ENCODE measurements at places on chromosomes 16 and 17.

DNA sequence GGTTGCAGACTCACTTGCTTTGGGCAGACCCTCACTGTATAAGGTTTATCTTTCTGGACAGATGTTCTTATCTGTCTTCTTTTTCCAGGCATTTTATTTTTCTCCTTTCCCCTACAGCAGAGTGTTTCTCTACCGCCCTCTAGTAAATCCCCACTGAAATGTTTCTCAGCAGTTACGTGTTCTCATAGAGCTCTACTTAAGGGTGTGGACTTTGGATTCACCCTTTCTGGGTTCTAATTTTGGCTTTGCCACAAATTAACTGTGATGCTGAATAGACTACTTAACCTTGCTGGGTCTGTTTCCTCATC is 2.0 kb downstream of the ADAT1 start:
- DNase-seq = no peak

GRCh38 chr17:78854508-78854907 is 13.9 kb upstream of the USP36 start:
- no peak for DNase-seq

GRCh38 chr16:65069766-65070165 is 52.1 kb downstream of the CDH11 start:
- no peak for DNase-seq

DNA sequence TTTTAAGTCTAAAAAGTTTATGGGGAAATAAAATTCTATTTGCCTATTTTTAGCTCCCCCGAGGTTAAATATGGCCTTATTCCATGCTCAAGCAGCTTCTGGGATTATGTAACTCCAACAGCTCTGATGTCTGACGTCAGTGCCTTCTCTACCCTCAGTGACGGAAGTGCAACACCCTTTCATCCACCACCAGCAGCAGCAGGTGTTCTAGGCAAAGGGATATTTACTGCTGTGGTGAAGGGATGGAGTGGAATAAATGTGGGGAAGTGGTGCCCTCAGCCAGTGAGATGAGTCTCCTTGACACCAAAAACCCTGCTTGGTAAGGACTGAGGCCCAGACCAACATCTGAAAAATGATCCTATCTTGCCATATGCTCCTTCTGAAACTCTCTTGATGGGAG is 247.4 kb downstream of the SHISA9 start:
- DNase-seq = no peak

GRCh38 chr16:70467113-70467512 is 12.7 kb downstream of the FCSK start:
- no peak for DNase-seq

- no peak for DNase-seq
These were observed 112.2 kb downstream of the AATF start for GRCh38 chr17:37060928-37061327.

DNA sequence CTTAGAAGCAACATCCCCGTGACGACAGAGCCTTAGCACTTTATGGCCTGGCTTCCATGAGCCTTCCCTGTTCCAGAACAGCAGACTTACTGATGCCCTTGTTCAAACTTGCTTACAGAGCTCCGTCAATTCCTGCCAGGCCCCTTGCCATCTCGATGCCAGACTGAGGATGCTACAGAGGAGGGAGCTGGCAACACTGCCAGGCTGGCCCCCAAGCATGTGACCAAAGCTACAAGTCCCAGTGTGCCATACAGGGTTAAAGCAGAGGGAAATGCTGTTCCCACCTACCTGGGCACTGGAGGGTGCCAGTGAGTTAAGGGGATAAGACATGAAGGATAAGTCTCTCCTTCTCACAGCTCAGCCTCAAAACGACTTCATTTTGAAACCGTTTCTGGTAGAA is 33.5 kb upstream of the SREBF1 start:
- no peak for DNase-seq

DNA sequence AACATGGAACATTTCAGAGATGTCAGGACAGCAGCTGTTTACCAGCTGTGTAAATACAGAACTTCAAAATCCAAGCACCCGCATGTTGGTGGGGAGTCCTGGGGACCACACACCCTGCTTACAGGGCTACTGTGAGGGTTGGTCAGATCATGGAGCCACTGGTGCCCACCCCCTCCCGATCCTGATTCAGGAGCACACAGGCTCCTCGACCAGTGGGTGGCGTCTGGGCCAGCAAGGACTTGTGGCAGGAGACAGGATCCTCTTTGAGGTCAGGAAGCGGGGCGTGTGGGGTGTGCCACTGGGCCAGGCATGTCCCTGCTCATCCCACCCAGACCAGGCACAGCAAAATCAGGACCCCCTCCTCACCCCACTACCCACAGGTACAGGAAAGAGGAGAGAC is 83.6 kb downstream of the SDK2 start:
- DNase-seq = no peak

DNA sequence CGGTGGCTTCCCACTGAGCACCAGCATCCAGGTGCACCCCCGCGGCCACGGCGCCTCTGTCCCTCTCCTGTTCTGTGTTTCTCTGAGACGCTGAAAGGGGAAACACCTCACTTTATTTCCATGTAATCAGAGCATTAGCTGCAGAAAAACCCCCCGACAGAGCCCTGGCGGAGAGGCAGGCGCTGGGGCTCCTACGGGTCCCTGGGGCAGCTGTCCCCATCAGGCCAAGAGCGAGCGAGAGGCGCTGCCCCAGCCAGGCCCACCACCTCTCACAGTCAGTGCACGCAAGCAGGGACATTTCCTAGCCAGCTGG is 27.1 kb upstream of the CHMP6 start:
- DNase-seq = no peak

- no peak for DNase-seq
These were observed at the start of gene TMEM132E for GRCh38 chr17:34579017-34579946. Gene TMEM132E, plus strand, starts transcription at chr17:34579582. Its CDS starts 1,495 bp downstream, at chr17:34581077.

- no peak for DNase-seq
These were observed 3.8 kb downstream of the CPNE7 start for GRCh38 chr16:89579351-89579750.

DNA sequence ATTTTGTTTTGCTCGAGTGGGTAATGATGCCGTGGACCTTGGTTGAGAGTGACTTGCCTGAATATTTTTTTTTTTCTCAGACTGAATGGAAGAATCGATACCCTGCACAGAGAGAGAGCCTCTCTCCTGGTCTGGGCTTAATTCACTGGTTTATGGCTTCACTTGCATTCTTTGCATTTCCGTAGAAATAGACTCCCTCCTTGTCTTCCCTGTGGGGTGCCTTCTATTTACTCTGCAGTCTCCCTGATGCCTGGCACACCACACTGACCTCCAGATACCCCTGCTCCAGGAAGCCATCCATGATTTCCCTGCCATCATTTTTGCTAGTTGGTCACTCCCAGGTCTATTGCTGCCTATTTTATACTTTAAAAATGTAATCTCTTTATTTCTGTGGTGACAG is 238.0 kb downstream of the SNX29 start:
- DNase-seq = peak; percentile 24

DNA sequence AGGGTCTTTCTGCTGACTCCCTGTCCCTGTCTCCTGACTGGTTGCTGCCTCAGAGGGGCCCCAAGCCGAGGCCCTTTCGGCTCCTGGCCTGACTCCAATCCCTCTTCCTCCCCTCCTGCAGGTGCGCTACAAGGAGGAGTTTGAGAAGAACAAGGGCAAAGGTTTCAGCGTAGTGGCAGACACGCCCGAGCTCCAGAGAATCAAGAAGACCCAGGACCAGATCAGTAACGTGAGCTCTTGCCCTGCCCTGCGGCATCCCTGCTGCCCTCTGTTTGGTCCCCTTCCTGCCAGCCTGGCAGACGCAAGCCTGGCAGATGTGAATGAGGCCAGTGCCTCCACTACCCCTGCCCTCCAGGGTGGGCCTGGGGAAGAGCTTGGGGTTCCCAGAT is 27.1 kb upstream of the LASP1NB start:
- no peak for DNase-seq

- DNase-seq = no peak
These were observed 15.9 kb upstream of the ARHGAP17 start for GRCh38 chr16:25031132-25031440.

GRCh38 chr17:43327421-43327820 is 71.4 kb upstream of the ARL4D start:
- no peak for DNase-seq

- no peak for DNase-seq
These were observed 7.1 kb downstream of the TRAF7 start for GRCh38 chr16:2162676-2163118.

- DNase-seq = no peak
These were observed 33.1 kb upstream of the MEIOC start for GRCh38 chr17:44623070-44623725.

- peak; percentile 13 for DNase-seq
These were observed 23.9 kb downstream of the ZNF213 start for GRCh38 chr16:3158510-3159314.

GRCh38 chr16:85508993-85509392 is 104.1 kb upstream of the GSE1 start:
- DNase-seq = no peak

- no peak for DNase-seq
These were observed 22.5 kb upstream of the CIBAR2 start for GRCh38 chr16:85134789-85135142.

- DNase-seq = no peak
These were observed 167.1 kb upstream of the CDH13 start for GRCh38 chr16:82459580-82460256.
